Activated T-helper 1 cell treated with anti-CD3 and anti-CD28 coated beads, Interleukin-2, amount 50 U/mL, for 16 hours (primary cell): ENCODE measurements at places on chromosomes 16 and 17.

DNA sequence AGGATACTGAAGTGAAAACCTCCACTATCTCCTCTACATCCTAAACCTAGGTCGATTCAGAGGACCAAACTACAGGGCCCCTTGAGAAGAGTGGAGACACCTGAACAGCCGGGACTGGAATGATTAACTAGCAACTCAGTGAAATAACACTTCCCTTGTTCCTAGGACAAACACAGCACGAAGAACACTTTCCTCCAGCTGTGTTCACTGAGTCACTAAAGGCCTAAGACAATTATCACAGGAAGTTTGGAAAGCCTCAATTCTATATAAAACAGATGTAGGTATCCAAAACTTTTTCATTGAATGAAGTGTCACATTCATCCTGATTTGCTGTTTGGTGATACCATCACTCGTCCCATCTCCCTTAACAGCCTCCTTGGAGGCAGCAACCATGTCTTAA is 15.5 kb upstream of the CUEDC1 start:
- DNase-seq: no peak

- no peak for DNase-seq
Measured at GRCh38 chr16:88473666-88474534, 20.8 kb downstream of the ZFPM1 start.

GRCh38 chr17:19770985-19771735 is 23.1 kb upstream of the ALDH3A1 start:
- no peak for DNase-seq

- DNase-seq: no peak
Measured at GRCh38 chr17:40536295-40537171, 28.7 kb downstream of the CCR7 start.

- no peak for DNase-seq
Measured at GRCh38 chr17:1755252-1755826, 6.5 kb upstream of the SERPINF1 start.

- no peak for DNase-seq
Measured at GRCh38 chr17:58534331-58534730, 19.9 kb upstream of the MTMR4 start.

DNA sequence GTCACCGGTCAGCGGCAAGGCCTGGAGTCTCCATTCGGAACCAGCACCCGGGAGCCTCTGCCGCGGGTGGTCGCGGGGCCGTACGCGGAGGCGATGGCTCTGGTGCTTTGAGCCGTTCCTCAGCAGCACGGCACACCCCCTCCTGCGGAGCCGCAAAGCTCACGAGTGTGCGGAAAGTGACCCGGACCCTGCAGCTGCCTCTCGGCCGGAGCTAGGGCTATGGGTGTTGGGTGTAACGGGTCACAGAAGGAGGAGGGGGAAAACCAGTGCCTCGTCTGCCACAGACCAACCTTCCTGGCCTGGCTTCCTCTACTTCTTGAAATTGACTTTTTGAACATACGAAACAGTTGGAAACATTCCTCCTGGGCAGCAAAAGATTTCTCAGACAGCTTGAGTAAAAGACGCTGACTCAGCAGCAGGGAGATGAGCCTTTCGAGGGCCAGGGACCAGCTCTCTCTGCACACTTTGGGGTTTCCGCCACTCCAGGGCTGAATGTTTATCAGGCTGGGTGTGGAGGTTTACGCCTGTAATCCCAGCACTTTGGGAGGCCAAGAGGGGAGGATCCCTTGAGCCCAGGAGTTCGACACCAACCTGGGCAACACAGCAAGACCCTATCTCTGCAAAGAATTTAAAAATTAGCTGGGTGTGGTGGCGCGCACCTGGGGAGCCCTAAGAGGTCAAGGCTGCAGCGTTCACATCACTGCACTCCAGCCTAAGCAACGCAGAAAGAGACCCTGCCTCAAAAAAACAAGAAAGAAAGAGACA is 26.4 kb upstream of the PITPNA start:
- no peak for DNase-seq
